ELF-1 (cell line): ENCODE measurements at places on chromosomes 12 and 14.

- no peak for DNase-seq
These were observed 2.3 kb downstream of the TTC9 start for GRCh38 chr14:70643967-70644366.

DNA sequence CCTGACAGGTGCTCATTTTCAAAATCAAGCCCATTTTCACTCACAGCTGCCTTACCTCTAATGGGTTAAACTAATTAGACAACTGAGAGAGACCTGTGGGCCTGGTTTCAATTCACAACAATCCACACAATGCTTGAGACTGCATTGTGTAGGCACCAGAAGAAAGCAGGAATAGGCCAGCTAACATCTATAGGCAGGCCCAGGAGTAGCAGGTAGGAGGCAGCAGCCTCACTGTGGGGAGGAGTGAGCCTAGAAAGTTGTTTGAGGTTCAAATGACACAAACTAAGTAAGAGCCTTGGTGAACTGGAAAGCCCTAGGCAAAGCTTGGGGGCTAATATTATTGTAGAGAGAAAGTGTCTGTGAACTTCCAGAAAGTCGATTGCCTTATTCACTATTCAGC, 289.5 kb upstream of the CCDC196 start:
- no peak for DNase-seq

GRCh38 chr12:15227004-15227679, 5.9 kb upstream of the RERG start:
- DNase-seq = peak; percentile 44

GRCh38 chr12:57844709-57845477, 1.6 kb downstream of the CTDSP2 start:
- DNase-seq = peak; percentile 75

GRCh38 chr12:69981881-69982475, 157.0 kb downstream of the MYRFL start:
- no peak for DNase-seq

- DNase-seq = no peak
These were observed 21.6 kb upstream of the MANSC4 start for GRCh38 chr12:27801630-27802029.

GRCh38 chr14:57714487-57714931, 151.4 kb downstream of the SLC35F4 start:
- DNase-seq = peak; percentile 72

DNA sequence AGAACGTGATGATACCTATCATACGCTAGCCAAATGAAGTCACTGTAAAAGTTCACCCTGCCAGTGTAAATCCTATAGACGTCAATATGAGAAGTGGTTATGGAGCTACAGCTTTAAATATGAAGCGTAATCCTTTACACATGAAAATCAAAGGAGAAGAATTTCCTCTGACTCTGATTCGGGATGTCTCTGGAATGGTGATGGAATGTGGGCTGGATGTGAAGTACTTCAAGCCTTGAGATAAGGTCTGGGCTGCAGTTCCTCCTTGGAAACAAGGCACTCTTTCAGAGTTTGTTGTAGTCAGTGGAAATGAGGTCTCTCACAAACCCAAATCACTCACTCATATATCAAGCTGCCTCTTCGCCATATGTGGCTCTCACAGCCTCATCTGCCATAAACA, 53.1 kb upstream of the NAP1L1 start:
- DNase-seq = peak; percentile 9

- no peak for DNase-seq
These were observed 336.3 kb downstream of the BMP4 start for GRCh38 chr14:53620317-53620716.
